ENCODE measurements at places on chromosomes 12 and 14. TPM values are rescaled to one million over a fixed set of nuclear protein-coding genes. Genes with fewer than 3 reads are reported as not detected.

GRCh38 chr12:94046626-94047410 lies 101.6 kb upstream of the PLXNC1 start:
- H3K4me1 ChIP-seq: no peaks in the 10 kb centered on the region
- H3K27me3 ChIP-seq: peaks cover 6% of the 10 kb centered on the region
- H3K27ac ChIP-seq: no peak overlapping the region

DNA sequence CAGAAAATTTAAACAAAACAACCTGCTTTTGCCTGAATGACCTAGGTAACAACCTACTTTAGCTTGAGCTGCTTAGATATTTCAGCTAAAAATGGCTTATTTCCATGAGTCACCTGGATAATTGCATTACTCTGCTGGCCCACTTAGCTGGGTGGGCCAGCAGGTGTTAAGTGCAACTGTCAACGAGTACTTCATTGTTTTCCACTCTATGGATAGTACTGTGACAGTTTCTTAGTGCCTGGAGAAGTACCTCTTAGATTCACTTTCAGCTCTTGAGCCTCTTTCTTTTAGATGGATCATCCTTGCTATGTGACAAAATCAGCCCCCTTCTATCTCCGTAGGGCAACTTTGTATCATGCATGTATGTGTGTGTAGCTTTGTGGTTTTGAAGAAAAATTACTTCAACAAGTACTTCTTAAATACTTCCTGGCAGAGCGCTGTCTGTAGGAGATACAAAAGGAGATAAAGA lies 368.2 kb upstream of the ATP2B1 start:
- no peak overlapping the region for H3K4me3 ChIP-seq
- DNase-seq: no peak
- H3K27ac ChIP-seq: no peak overlapping the region
- H3K27me3 ChIP-seq: peaks cover 5% of the 10 kb centered on the region

DNA sequence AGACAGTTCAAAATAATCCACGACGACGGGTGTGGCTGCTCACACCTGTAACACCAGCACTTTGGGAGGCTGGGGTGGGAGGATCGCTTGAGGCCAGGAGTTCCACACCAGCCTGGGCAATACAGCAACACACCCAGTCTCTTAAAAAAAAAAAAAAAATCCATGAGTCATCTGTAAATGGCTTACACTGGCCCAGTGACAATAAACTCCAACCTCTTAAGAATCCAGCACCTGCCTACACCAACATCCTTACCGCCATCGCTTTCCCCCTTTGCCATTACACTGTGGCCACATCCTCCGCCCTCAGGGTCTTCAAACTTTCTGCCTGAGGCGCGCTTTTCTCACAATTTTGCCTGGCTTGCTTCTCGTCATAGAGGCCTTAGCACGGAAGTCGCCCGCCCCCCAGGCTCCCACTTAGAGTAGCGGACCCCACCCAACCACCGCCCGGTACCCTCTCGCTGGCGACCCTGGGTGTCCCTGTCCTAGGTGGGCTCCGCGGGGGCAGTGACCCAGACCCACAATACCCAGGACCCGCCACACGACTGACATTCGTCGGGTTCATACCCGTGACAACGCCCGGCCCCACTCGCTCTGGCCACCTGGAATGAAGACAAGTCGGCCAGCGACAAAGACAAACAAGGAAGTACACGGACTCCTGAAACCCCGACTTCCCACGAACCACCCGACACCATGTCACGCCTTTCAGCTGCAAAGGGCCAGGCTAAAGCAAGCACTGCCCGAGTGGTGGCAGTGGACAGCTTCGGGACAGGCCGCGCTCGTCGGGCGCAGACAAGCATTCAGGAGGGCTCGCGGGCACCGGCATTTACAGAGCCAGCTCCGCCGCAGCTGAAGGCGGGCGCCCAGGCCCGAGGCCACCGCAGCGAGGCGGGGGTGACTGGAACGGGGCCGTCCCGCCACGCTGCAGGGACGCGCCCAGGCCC lies 636 bp downstream of the GOLGA3 start:
- no peaks in the 10 kb centered on the region for H3K27me3 ChIP-seq
- peak; percentile 33 for DNase-seq
- H3K27ac ChIP-seq: peak overlapping the region; percentile 84

DNA sequence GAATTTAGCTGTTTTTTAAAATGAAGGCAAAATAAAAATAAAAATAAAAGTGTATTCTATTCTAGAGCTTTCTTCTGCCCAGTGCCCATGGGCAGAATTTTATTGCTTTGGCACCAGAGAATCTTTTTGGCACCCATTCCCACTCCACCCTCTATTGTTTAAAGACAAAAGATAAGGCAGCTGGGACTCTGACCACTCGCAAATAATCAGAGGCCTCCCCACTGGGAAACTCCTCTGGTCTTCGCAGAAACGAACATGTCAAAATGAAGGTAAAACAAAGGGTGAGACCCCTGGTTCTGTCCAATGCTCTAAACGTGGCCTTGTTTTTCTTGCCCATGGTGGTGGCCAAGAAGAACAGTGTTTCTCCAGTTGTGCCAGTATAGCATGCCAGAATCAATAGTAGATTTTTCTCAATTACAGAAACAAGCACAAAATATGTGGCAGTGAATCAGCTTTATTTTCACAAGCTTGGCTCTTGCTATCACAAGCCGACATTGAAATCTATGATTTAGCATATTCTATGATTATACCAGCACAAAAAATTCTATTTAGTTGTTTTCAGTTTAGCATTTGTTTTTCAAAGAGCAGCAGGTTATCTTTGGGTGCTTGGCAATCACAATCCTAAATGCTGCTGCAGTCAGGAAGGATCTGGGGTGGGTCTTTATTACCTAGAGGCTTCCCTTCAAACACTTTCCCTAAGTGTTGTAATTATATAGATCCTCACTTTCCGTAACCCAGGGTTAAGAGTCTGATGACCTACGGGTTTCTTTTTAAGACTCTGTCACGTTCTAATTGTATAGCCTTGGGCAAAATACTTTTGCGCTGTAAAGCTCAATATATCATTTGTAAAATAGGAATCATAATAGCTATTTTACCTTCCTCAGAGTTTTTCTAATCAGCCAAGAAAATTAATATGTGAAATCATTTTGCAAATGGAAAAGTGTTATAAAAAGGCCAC lies 50.5 kb downstream of the KITLG start:
- H3K4me3 ChIP-seq: no peak overlapping the region
- no peaks in the 10 kb centered on the region for H3K4me1 ChIP-seq
- no peaks in the 10 kb centered on the region for H3K27me3 ChIP-seq
- no peak overlapping the region for H3K27ac ChIP-seq

DNA sequence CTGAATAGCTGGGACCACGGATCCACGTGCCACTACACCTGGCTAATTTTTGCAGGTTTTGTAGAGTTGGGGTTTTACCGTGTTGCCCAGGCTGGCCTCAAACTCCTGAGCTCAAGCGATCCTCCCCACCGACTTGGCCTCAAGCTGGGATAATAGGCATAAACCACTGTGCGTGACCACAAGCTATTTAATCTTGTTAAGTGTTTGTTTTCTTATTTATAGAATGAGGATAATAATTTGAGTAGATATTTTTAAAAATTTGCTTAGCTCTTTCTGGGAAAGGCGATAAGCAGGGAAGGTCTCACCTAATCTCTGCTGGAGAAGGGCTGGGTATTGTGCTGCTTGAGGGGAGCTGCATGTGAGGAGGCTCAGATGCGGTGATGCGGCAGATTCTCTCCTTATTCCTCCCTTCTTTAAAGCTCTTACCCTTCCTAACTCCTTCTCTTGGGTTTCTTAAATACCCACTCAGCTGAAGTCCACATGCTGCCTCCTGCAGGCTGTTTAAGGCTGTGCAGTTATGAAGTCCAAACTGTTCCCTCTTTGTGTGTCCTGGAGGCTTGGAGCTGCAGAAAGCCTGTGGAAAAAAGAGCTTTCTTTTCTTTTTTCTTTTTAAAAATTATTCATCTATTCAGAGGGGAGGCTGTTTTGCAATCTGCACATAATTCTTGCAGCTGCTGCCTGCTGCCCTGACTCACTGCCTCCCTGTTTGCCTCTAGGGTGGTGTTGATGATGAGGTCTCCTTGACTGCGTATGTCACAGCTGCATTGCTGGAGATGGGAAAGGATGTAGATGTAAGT lies 37.9 kb downstream of the A2ML1 start:
- no peak overlapping the region for H3K27ac ChIP-seq
- peak; percentile 24 for DNase-seq
- H3K4me3 ChIP-seq: no peak overlapping the region
- H3K4me1 ChIP-seq: no peaks in the 10 kb centered on the region
- peaks cover 4% of the 10 kb centered on the region for H3K27me3 ChIP-seq

- no peaks in the 10 kb centered on the region for H3K27me3 ChIP-seq
- no peaks in the 10 kb centered on the region for H3K4me1 ChIP-seq
- no peak for DNase-seq
- H3K4me3 ChIP-seq: no peak overlapping the region
These were observed 370.2 kb downstream of the SOX5 start for GRCh38 chr12:23579257-23579656.

- H3K27me3 ChIP-seq: no peaks in the 10 kb centered on the region
- no peak overlapping the region for H3K4me3 ChIP-seq
- H3K36me3 ChIP-seq: no peaks in the 10 kb centered on the region
- no peaks in the 10 kb centered on the region for H3K4me1 ChIP-seq
- no peak overlapping the region for H3K27ac ChIP-seq
These were observed 27.0 kb upstream of the EEA1 start for GRCh38 chr12:92955997-92956663.

DNA sequence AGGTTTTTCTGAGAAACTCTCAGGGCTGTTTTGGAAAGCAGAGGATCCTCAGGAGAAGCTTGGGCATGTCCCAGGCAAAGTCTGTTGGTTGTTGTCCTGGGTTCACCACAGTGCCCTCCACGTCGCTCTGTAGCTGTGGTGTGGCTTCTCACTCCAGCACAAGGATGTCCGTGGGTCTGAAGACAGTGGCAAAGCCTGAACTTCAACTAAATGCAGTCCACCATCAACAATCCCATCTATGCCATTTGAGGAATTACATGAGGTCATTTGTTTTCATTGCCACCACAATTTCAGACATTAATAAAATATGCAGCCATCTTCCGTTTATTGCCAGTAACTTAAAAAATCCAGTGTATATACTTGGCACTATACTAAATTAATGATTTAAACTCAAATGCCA lies 272.1 kb downstream of the LRIG3 start:
- DNase-seq: no peak
- no peaks in the 10 kb centered on the region for H3K27me3 ChIP-seq
- H3K4me3 ChIP-seq: no peak overlapping the region
- H3K4me1 ChIP-seq: no peaks in the 10 kb centered on the region

DNA sequence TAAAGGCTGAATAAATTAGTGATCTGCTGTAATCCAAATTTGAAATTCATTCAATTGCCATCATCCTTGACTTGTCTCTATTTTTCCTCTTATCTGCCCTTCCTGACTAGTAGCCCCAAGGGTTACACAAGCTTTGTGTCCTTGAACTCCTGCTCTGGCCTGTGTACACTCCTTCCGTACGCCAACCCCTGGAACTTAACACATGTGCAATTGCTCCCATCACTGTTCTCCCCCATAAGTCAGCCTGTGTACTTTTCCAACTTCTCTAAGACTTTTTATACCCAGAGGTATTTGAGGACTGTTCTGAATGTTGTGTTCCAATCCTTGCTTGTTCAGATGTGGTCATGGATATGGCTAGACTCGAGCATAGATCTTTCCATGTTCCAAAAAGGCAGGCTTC lies 171.1 kb upstream of the G2E3 start:
- peaks cover 11% of the 10 kb centered on the region for H3K27me3 ChIP-seq
- H3K27ac ChIP-seq: no peak overlapping the region
- H3K4me3 ChIP-seq: no peak overlapping the region
- no peaks in the 10 kb centered on the region for H3K36me3 ChIP-seq
- no peak for DNase-seq
- H3K4me1 ChIP-seq: no peaks in the 10 kb centered on the region

- H3K27ac ChIP-seq: no peak overlapping the region
- no peaks in the 10 kb centered on the region for H3K27me3 ChIP-seq
- H3K36me3 ChIP-seq: no peaks in the 10 kb centered on the region
- DNase-seq: no peak
- no peak overlapping the region for H3K4me3 ChIP-seq
These were observed 31.0 kb downstream of the RTL1 start for GRCh38 chr14:100872259-100873095.

DNA sequence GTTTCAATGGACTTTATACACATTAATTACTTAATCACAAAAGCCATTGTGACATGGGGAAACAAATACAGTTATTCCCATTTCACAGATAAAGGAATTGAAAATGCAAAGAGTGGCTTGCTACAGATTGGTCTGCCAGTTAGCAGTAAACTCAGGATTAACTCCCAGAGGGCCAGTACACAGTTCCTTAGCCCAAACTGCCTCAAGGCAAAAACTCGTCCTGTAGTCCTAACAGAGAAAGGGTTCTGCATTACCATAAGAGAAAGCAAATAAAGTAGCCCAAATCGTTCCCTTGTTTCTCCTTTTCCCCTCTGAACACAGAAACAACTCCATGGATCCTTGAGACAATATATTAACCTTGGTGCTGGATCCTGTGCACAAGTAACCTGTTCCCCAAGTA lies 274.4 kb downstream of the LRIG3 start:
- no peaks in the 10 kb centered on the region for H3K36me3 ChIP-seq
- no peaks in the 10 kb centered on the region for H3K27me3 ChIP-seq
- no peak overlapping the region for H3K4me3 ChIP-seq
- H3K4me1 ChIP-seq: no peaks in the 10 kb centered on the region

DNA sequence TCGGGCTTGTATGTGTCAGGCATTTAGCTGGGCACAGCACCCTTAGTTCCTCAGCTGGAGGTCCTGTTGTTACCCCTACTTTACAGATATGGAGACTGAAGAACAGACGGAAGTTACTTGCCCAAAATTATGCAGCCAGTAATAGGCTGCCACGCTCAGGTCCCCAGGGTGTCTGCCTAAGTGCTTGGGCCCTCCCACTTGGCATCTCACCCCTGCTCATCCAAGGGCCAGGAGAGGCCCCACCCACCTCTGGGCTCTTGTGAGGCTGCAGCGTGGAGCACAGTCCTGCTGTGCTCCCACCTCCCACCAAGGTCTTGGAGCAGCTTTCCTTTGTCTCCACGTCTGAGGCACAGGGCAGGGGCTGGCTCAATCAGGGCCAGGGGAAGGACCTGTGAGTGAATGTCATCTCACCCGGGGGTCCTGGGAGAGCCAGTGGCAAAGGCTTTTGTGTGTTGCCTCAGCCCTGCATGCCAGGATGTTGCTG lies 64.6 kb downstream of the BEGAIN start:
- no peak overlapping the region for H3K27ac ChIP-seq
- peak; percentile 10 for DNase-seq
- H3K36me3 ChIP-seq: no peaks in the 10 kb centered on the region
- H3K27me3 ChIP-seq: no peaks in the 10 kb centered on the region

- H3K4me3 ChIP-seq: peak overlapping the region; percentile 77
- no peak for DNase-seq
- no peaks in the 10 kb centered on the region for H3K27me3 ChIP-seq
- H3K36me3 ChIP-seq: peaks cover 17% of the 10 kb centered on the region
- H3K27ac ChIP-seq: peak overlapping the region; percentile 47
- peaks cover 49% of the 10 kb centered on the region for H3K4me1 ChIP-seq
These were observed 1.4 kb downstream of the PPM1A start for GRCh38 chr14:60250257-60251035.

- H3K27ac ChIP-seq: no peak overlapping the region
- H3K27me3 ChIP-seq: no peaks in the 10 kb centered on the region
- H3K4me1 ChIP-seq: peaks cover 15% of the 10 kb centered on the region
- peaks cover 39% of the 10 kb centered on the region for H3K36me3 ChIP-seq
- no peak for DNase-seq
These were observed 9.0 kb downstream of the SLC8B1 start for GRCh38 chr12:113325916-113326315.

Gene DNM1L
- 59.3 TPM for total RNA-seq

Gene GLI1
- 0.48 TPM for total RNA-seq

Gene RPL6
- total RNA-seq: 941 TPM

Gene PSMB5
- total RNA-seq: 57.5 TPM

Gene KRT2
- not detected for total RNA-seq

Gene INHBE
- total RNA-seq: 0.08 TPM
